Nephron progenitor cell (in vitro differentiated cells): ENCODE measurements at places on chromosomes 3 and 15.

DNA sequence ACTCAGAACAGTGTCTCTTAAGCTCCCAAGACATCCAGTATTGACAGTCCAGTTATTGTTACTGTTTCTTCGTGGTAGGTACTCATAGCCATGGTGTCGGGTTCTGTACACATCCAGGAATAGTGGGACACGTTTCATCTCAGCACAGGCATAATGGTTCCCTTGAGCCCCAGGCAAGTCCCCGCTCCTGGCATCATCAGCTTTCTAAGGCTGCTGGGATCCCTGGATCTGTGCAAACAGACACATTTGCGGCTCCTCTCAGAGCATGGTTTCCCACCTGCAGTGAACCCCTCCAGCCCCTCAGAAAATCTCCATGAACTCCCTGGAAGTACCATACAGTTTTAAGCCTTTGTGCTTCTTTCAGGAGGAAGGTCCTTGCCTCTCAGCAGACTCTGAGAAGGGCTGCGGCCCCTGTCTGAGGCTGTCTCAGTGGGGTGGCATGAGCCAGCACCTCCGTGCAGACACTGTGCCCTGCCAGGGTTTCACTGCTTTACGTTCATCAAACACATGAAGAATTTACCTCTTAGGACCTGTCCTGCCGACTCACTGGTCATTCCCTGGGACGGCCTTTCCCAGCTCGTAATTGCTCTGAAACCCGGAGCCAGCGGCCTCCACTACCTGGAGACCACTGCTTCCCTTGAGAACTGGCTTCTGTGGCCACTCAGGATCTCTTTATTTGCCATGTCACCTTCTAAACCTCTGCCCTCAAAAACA is 124.9 kb downstream of the LRRK1 start:
- DNase-seq = no peak

GRCh38 chr3:82509951-82510603 is 748.6 kb upstream of the GBE1 start:
- DNase-seq = no peak

GRCh38 chr3:184443364-184443763 is 63.5 kb downstream of the CHRD start:
- DNase-seq = no peak

DNA sequence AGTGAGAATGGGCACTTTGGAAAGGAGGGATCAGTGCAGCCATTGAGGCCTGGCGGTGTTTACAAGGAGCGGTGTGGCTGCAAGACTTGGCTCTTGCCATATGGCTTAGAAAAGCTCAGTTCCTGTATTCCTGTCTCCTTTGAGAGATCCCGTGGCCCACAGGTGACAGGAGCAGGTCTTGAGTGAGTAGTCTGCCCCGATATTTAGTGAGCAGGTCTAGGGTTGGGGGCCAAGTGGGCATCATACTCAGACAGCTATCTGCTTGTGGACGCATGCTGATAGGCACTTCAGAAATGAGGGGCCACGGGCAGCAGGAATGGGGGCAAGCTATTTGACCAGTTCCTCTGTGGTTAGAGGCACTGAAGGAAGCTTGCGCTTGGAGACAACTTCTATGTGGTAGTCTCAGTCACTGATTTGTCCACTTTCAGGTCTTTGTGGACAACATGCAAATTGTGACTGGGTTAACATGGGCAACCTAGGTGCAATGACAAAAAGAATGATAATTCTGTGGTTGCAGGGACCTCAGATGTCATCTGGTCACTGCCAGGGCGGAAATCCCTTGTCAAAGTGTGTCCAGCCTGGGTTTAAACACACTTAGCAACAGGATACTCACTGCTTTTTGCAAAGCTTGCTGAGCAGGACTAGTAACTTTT is 1.1 kb downstream of the TMED3 start:
- no peak for DNase-seq

GRCh38 chr3:117235304-117235703 is 525.7 kb downstream of the TUSC7 start:
- DNase-seq = no peak

DNA sequence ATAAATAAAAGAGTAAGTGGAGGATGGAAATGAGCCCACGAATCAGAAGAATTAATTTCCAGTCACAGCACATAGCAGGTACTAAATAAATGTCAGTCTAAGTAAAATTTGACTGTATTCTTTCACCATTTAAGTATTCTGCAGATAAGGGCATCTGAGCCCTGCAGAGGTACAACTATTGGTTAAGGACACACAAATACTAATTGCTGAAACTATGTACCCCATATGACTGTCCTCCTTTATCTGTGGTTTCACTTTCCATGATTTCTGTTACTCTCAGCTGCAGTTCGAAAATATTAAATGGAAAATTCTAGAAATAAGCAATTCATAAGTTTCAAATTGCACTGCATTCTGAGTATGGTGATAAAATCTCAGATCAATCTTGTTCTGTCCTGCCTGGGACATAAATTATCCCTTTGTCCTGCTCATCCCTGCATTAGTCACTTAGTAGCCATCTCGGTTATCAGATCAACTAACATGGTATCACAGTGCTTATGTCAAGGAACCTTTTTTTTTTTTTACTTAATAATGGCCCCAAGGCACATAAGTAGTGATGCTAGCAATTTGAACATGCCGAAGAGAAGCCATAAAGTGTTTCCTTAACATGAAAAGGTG is 95.1 kb downstream of the LSAMP start:
- no peak for DNase-seq

DNA sequence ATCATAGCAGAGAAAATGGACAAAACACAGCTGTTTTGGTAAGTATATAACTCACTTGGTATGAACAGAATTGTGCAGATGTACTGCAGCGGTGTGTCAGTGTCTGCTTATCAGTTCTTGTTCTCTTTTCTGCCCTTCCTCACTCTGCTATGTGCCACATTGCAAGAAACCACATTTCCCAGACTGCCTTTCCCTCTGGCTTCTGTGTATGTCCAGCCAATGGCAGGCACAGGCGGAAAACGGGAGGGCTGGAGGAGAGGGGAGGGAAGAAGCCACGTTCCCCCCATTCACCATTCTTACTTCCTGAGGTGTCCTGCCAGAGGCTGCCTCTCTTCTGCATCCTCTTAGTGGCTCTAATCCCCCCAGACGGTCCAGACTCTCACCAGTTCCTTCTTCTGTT is 15.4 kb downstream of the HHLA2 start:
- DNase-seq = no peak

DNA sequence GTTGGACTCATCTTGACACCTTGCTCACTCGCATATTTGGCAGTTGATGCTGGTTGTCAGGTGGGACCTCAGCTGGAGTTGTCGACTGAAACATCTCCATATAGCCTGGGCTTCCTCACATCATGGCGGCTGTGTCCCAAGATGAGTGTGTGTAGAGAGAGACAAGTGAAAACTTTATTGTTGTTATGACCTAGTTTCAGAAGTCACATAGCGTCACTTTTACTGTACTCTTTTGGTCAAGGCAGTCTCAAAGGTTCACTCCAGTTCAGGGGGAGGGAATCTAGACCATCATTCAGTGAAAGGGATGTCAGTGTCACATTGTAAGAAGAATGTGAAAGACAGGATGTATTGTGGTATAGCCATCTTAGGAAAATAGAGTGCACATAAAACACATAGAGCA is 214.2 kb downstream of the ITPR1 start:
- no peak for DNase-seq

DNA sequence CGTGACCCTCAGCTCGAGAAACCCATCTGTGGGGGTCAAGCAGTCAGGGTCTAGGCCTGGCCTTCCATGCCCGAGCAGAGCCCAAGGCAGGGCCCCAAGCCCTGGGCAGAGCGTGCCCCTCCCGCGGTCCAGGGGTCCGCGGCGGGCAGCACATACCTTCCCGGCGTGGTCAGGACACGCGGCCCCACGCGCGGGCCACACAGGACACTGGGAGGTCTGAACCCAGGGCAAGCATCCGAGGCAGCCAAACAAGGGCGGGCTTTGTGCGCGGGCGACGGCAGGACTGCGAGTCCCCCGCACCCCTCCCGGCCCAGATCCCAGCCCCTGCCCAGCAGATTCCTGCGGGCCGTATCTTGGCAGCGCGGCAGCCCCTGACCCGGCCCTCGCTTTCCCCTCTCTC is 61.6 kb upstream of the ACAN start:
- DNase-seq = no peak

DNA sequence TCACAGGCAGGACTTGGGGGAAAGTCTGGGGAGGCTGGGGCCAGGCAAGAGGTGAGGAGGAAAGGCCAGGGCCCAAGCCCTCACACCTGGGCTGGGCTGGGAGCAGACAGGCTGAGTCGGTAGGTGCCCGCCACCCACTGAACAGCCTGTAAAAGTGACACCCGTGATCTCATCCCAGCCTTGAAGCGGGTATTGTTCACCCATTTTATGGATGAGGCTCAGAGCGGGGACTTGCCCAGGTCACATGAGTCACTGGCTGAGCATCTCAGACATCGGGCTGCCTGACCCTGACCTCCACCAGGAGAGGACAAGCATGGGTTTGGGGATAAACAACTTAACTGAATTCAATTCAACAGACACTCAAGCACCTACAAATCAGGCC is 52.0 kb upstream of the CTSH start:
- no peak for DNase-seq

GRCh38 chr3:178043084-178043483 is 493.2 kb upstream of the KCNMB2 start:
- DNase-seq = no peak

DNA sequence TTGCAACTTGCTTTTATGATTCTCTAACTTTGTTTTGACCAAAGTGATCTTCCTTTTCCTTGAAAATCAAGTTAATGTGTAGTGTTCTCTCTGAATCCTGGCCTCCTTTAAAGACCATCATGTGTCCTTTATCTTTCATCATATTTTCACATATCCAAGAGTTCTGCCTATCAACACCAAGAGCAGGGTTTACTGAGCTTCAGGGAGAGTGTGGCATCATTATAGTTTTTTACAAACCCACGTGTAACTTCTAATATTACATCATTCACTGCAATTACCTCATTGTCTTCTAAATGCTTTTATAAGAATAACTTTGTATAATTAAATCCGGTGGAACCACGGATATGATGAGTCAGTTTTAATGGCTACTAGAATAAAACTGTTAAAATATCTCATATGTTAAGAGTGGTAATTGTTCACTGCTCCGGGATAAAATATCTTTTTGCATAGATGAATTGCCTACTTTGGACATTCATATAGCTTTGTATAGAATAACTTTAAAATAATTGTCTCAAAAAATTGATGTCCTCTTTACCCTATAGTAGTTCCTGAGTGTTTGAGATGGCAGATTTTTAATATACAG is 248.8 kb upstream of the GRM7 start:
- no peak for DNase-seq

DNA sequence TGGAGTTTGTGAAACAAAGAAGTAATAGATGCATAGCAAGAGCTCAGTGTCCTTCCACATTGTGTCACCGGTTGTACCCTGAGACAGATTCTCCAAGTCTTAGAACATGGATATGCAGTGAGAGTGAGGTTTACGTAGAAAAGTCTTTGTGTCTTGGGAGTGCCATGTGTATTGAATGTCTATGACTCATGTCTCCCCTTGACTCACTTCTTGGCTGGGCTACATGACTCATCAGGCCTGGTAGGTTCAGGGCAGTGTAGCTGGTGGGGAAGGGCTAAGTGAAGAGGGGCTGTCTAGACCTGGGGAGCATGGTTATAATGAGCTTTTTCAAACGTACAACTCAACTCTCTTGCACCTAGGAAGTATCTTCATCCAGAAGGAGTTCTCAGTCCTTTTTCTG is 167.4 kb downstream of the GAP43 start:
- DNase-seq = no peak
